ENCODE measurements at places on chromosomes 11 and 22. TPM values are rescaled to one million over a fixed set of nuclear protein-coding genes. Genes with fewer than 3 reads are reported as not detected.

GRCh38 chr11:45181193-45181888 lies 34.9 kb downstream of the PRDM11 start:
- no peak for DNase-seq

- DNase-seq, result peak; percentile 53
These were observed at the start of gene TAGLN for GRCh38 chr11:117199053-117199915. Gene TAGLN (plus strand): TSS chr11:117199370. CDS start chr11:117203014, 3,644 bp downstream.

GRCh38 chr11:415640-416041 lies 842 bp upstream of the SIGIRR start:
- DNase-seq, result peak; percentile 28

GRCh38 chr11:89503422-89503821 lies 12.2 kb upstream of the NOX4 start:
- no peak for DNase-seq

- no peak for DNase-seq
These were observed 20.5 kb upstream of the PARVB start for GRCh38 chr22:44003405-44004103.

- DNase-seq, result no peak
These were observed 1321.7 kb downstream of the TBC1D22A start for GRCh38 chr22:48084041-48084728.

- DNase-seq, result no peak
These were observed 47.8 kb downstream of the C2CD3 start for GRCh38 chr11:74123008-74123448.

DNA sequence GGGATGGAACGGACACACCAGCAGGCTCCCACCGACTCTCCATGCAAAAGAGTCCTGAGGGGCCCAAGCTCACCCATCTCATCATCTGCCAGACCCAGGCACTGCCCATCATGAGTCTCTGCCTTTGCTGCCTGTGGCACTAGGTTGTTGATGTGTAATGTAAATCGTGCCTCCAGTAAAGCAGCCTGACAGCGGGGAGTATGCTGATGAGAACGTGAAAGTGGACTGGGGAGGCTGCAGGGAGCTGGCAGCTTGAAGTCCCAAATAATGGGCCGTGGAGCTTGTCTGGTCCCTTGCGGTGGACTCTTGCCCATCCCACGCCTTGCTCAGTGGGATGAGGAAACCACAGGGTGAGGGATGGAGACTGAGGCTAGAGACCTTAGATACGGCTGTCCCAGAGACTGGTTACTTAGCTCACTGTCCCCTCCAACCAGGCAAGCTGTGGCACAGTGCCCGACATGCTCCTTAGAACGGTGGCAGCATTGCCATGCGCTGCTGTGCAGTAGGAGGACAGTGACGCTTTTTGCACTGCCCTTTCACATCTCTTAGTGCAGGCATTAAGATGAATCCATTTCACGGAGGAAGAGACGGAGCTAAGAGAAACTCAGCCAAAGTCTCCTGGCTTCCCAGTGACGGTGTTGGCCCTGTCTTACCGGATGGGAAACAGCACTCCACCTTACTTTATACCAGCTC lies 39.6 kb upstream of the PLET1 start:
- no peak for DNase-seq

DNA sequence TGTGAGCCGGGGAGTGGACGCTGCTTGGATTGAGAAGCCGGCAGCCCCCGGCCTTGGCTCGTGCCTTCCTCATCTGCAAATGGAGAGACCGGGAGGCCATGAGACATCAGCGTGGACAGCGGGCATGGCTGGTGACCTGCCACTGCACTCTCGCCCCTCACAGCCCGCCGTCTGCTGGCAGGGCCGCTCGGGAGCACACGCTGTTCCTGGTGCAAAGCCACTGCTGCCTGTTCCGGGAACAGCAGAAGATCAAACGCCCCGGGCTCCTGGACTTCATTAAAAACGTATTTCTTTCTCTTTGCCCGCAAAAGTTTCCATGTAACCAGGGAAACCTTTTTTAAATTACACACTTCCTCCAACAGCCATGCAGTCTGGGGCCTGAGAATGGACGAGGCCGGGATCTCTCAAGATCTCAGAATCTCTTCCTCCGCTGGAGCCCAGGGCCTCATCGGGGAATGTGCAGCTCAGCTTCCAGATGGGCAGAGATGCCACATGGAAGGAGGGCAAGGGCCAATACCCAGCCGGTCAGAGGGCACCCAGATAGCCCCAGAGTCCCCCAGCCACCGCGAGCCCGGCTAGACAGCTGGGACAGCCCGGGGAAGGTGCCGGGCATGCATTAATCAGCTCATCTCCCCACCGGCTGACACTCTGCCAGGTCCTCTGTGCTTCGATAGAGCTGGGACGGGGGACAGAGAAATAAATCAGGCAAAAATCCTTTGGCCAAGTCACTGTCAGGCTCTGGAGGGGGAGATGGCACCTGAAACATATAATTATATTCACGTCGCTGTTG lies 62.8 kb upstream of the PRR5 start:
- no peak for DNase-seq

GRCh38 chr22:38449776-38450175 lies 5.2 kb downstream of the KCNJ4 start:
- no peak for DNase-seq

- DNase-seq, result no peak
These were observed 12.2 kb downstream of the TKFC start for GRCh38 chr11:61345170-61345610.

GRCh38 chr22:32325416-32325801 lies 32.3 kb upstream of the RFPL3 start:
- no peak for DNase-seq

- DNase-seq, result no peak
These were observed 2.0 kb upstream of the KMT5B start for GRCh38 chr11:68215087-68215445.

DNA sequence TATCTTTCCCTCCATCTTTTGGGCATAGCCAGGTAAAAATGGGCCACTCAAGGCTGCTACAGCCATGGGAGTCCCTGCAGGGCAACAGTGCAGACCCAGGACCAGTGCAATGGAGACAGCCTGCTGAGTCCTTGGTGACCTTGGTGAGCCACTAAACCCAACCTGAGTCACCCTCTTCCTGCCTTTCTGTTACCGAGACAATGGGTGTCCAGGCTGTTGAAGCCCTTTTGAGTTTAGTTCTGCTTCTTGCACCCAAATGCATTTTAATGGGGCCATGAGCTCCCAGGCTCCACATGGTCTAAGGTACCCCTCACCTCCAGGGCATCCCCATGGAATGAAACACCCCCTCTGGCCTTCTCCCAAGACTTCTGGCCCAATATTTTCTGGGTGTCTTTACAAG lies 874 bp upstream of the PLAAT4 start:
- DNase-seq, result no peak

DNA sequence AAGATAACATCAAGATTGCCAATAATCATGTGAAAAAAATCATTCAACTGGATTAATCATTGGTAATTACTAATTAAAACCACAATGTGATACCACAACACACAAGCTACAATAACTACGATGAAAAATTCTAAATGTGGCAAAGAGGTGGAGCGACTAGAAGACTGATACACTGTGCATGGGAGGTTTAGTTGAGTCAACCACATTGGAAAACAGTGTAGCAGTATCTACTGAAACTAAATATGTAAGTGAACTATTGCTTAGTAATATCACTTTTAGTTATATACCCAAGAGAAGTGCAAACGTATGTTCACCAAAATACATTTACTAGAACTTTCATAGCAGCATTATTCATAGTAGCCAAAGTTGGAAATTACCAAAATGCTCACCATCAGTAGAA lies 359.9 kb downstream of the ETS1 start:
- DNase-seq, result no peak

GRCh38 chr11:105740164-105740903 lies 130.5 kb downstream of the GRIA4 start:
- no peak for DNase-seq

GRCh38 chr11:86510097-86510496 lies 135.4 kb downstream of the CCDC81 start:
- no peak for DNase-seq

DNA sequence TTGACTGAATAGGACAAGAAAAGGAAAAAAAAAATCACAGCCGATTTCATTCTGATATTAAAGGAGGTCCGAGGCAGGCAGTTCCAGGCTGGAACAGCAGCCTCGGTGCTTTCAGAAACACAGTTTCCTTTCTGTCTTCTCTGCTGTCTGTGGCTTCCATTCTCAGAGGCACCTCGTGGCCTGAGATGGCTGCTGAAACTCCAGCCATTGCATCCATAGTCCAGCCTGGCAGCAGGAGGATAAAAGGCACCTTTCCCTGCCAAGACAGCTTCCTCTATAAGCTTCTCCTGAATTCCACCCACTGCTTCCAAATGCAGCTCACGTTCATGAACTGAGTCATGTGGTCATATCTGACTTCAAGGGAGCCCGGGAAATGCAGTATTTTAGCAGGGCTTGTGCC lies 390.5 kb downstream of the TBC1D22A start:
- DNase-seq, result no peak

- no peak for DNase-seq
These were observed 12.7 kb downstream of the LGALS12 start for GRCh38 chr11:63518548-63518947.

DNA sequence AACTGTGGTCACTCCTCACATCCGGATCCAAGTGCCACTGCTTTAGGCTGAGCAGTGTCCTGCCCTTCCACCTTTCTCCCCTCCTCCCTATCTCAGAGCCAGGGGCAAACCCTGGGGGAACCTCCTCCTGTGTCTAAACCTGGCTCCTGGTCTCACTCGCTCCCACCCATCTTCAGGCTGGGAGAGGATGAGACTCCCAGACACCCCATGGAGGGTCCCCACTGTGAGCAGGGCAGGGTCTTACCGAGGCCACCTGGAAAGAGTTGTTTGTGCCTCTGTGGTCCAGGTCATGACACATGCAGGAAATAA lies 93.6 kb downstream of the PDE2A start:
- DNase-seq, result no peak

GRCh38 chr22:35092406-35092805 lies 26.4 kb downstream of the ISX start:
- DNase-seq, result no peak

DNA sequence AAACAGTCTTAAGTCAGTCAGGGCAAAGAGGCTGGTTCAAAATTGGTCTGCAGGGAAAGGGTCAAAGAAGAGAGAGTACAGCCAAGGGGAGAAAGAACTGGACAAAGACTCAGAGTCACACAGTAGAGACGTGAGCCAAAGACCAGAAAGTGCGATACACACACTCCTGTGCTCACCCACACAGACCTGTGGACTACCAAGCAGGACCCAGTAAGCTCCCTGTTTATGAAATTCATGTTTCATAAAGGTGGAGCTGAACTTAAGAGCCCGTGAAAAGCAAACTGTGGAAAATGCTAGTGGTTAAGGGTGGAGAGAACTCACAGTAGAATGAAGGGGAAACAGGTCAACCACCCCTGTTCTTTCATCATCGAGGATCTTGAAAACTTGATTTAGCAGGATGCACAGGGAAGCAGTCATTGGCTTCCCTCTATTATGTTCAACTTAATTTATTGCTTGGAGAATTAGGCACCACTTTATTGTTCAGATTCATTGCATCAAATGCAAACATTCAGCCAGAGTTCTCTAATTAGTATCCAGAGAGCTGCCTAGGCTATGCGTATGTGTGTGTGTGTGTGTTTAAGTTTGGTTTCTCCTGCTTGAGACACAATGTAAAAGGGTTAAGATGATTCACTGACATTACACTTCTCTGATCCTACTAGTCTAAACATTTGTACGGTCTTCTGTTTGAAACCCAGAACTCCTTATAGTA lies 160.9 kb upstream of the MTMR2 start:
- DNase-seq, result no peak

DNA sequence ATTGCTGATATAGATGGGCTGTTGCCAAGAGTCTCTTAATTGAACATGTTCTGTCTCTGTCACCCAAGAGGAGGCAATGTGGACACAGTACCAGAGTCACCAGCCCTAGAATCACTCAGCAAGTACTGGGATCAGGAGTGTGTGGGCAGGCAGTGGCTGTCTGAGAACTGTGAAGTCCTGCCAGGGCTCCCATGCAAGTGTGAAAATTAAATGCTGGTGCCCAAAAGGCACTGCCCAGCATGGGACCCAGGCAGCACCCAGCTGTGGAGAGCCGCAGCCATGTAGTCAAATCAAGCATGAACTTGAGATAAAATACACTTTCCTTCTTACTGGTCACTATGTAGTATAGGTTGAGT lies 19.9 kb downstream of the HIRA start:
- no peak for DNase-seq

GRCh38 chr11:123179586-123179985 lies 15.5 kb downstream of the CLMP start:
- no peak for DNase-seq

DNA sequence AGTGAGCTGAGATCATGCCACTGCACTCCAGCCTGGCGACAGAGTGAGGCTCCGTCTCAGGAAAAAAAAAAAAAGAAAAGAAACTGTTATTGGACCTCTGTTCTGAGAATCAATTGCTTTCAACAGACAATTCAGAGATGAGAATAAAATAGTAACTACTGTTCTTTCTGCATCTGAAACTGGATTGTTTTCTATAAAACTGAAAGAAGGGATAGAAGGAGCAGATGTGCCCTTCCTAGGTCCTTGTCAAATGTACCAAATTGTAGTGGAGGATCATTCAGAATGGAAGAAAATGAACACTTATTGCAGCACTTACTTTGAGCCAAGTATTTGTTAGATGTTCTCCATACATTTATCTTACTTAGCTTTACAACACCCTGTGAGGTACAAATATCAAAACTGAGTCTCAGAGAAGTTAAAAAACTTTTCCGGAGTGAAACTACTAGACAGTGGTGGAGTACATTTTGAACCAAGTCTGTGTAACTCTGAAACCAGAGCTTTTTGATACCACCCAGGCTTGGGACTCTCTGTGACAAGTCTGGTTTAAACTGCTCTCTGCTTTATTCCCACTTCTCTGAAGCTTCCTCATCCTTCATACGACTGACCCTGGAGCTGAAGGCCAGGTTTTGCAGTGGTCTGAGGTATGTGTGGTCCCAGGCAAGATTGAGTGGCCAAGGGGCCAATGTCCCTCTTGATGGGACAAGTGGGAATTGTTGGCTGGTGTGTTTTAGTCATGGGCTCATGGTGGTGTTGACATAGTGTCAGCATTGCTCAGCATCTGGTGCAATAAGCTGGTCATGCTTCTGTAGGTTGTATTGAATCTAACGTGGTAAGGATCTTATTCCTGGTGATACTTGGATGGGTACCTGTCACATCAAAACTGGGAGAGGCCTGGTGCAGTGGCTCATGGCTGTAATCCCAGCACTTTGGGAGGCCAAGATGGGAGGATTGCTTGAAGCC lies 48.2 kb upstream of the CCDC134 start:
- DNase-seq, result no peak

DNA sequence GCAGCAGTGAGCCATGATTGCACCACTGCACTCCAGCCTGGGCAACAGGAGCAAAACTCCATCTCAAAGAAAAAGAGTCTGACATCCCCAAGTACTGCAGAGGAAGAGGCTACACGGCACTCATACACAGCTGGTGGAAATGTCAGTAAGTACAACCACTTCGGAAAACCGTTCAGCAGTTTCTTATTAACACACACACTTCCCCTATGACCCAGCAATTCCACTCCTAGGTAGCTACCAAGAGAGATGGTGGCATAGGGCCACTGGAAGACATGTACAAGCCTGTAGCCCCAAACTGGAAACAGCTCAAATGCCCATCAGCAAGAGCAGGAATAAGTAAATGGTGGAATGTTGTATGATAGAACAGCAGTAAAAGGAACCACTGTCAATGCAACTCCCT lies 3.3 kb downstream of the DRAP1 start:
- no peak for DNase-seq

GLB1L2 gene
- total RNA-seq, result 22.6 TPM

MS4A15 gene
- not detected for total RNA-seq

GRM5 gene
- total RNA-seq, result not detected

PGA3 gene
- not detected for total RNA-seq

MYBPC3 gene
- total RNA-seq, result not detected

DNAJB13 gene
- not detected for total RNA-seq

OR5A1 gene
- not detected for total RNA-seq

ZNF280A gene
- not detected for total RNA-seq

Measured in left colon (tissue), 2 donors.